ENCODE measurements at places on chromosomes 13 and 19.

- no peak for DNase-seq
Observed at GRCh38 chr19:39919976-39920375, 14.5 kb downstream of the FCGBP start.

GRCh38 chr13:50309318-50309717 is 294.1 kb downstream of the KCNRG start:
- no peak for DNase-seq

- DNase-seq, result no peak
Observed at GRCh38 chr13:109803825-109804224, 17.4 kb upstream of the IRS2 start.

GRCh38 chr19:339262-339887 is 5.2 kb downstream of the MIER2 start:
- DNase-seq, result no peak

GRCh38 chr19:19514215-19514657 is 1.1 kb downstream of the TSSK6 start:
- DNase-seq, result no peak

DNA sequence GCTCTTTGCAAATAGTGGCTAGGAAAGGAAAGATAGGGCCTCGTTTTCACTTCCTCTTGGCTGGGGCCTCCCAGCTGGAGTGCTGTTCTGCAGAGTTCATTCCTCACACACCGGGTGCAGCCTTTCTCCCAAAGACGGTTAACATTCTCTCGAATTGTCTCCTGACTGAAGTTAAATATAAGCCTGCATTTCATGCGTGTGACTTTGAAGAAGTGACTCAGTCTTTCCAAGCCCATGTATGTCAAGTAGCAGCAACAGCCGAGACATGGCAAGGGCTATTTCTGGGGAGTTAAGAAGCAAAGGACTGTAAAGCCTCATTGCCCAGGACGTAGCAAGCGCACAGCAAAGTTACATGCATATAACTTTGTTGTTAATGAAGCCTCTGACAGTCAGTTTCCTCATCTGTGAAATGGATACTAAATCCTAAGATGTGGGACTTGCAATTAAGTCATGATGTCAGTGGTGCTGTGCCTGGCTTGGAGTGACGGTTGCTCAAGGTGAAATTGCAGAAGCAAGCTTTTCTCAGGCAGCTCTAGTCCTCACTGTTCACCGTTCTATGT is 502.4 kb downstream of the MYO16 start:
- DNase-seq, result no peak

- peak; percentile 37 for DNase-seq
Observed at GRCh38 chr13:109744512-109745051, 41.8 kb downstream of the IRS2 start.

DNA sequence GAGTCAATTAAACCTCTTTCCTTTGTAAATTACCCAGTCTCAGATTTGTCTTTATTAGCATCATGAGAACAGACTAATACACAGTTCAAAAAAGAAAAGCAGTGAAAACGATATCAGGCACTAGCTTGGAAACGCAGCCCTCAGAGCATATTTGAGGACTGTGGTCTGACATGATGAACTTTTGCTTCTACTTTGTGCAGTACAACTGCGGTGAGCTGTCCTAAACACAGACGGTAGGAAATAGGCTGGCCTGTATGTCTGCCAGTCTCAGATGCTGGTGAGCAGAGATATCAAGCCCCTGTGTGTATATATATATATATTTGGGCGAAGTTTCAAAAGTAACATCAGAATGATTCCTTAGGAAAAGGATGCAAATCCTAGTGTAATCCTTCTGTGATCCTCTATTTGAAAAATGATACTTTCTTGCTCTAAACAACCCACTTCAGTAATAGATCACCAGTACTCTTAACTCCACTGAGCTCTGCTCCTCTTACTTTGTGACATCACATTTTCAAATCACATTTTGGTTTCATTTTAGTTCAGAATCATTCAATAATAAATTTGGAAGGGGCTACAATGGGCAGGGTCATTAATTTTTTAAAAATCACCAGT is 74.4 kb downstream of the TNFRSF19 start:
- no peak for DNase-seq
